Activated naive CD8-positive, alpha-beta T cell treated with anti-CD3 and anti-CD28 coated beads, Interleukin-2, amount 10 ng/mL, durations not matched to agents 7 days and 5 days (primary cell): ENCODE measurements at places on chromosomes 5 and 9. TPM values are rescaled to one million over a fixed set of nuclear protein-coding genes. Genes with fewer than 3 reads are reported as not detected.

- peaks cover 27% of the 10 kb centered on the region for H3K4me1 ChIP-seq
- no peak overlapping the region for H3K4me3 ChIP-seq
- no peaks in the 10 kb centered on the region for H3K27me3 ChIP-seq
- no peak overlapping the region for H3K27ac ChIP-seq
- H3K36me3 ChIP-seq = peaks cover 10% of the 10 kb centered on the region
These were observed 54.4 kb downstream of the ANKH start for GRCh38 chr5:14816999-14817761.

GRCh38 chr5:109936996-109937395 is 247.3 kb downstream of the MAN2A1 start:
- H3K27ac ChIP-seq = no peak overlapping the region
- H3K36me3 ChIP-seq = no peaks in the 10 kb centered on the region
- peak overlapping the region; percentile 14 for H3K4me3 ChIP-seq
- H3K27me3 ChIP-seq = no peaks in the 10 kb centered on the region

GRCh38 chr9:72534931-72535330 is 13.5 kb downstream of the TMC1 start:
- peaks cover 4% of the 10 kb centered on the region for H3K36me3 ChIP-seq
- H3K4me3 ChIP-seq = no peak overlapping the region
- no peaks in the 10 kb centered on the region for H3K27me3 ChIP-seq
- no peak overlapping the region for H3K27ac ChIP-seq

- H3K4me3 ChIP-seq = peak overlapping the region; percentile 48
- H3K4me1 ChIP-seq = peaks cover 12% of the 10 kb centered on the region
- peak overlapping the region; percentile 30 for H3K27ac ChIP-seq
- DNase-seq = no peak
- H3K27me3 ChIP-seq = peaks cover 28% of the 10 kb centered on the region
These were observed 52.9 kb downstream of the C9orf50 start for GRCh38 chr9:129567842-129568559.

- DNase-seq = no peak
- H3K36me3 ChIP-seq = no peaks in the 10 kb centered on the region
- H3K4me1 ChIP-seq = no peaks in the 10 kb centered on the region
- no peaks in the 10 kb centered on the region for H3K27me3 ChIP-seq
These were observed 65.6 kb upstream of the SARDH start for GRCh38 chr9:133803745-133804144.

Gene C5orf24
- 32.4 TPM for total RNA-seq

Gene SMIM32
- total RNA-seq = not detected

GRCh38 chr5:40383749-40384651 is 295.7 kb upstream of the PTGER4 start:
- H3K27me3 ChIP-seq = no peaks in the 10 kb centered on the region
- peak overlapping the region; percentile 79 for H3K4me3 ChIP-seq
- DNase-seq = no peak
- H3K4me1 ChIP-seq = peaks cover 73% of the 10 kb centered on the region
- H3K36me3 ChIP-seq = peaks cover 16% of the 10 kb centered on the region

Gene CCDC152
- 8.9 TPM for total RNA-seq

GRCh38 chr5:39270225-39270848 is 51.0 kb upstream of the FYB1 start:
- no peaks in the 10 kb centered on the region for H3K27me3 ChIP-seq
- no peaks in the 10 kb centered on the region for H3K36me3 ChIP-seq
- no peak for DNase-seq
- no peak overlapping the region for H3K27ac ChIP-seq
- H3K4me3 ChIP-seq = peak overlapping the region; percentile 9

- no peak overlapping the region for H3K27ac ChIP-seq
- no peaks in the 10 kb centered on the region for H3K27me3 ChIP-seq
- no peaks in the 10 kb centered on the region for H3K36me3 ChIP-seq
- H3K4me1 ChIP-seq = no peaks in the 10 kb centered on the region
- H3K4me3 ChIP-seq = no peak overlapping the region
These were observed 146.4 kb upstream of the FGF10 start for GRCh38 chr5:44535621-44536020.

GRCh38 chr5:73061593-73061992 is 58.8 kb upstream of the TMEM171 start:
- peaks cover 2% of the 10 kb centered on the region for H3K4me1 ChIP-seq
- peaks cover 31% of the 10 kb centered on the region for H3K27me3 ChIP-seq
- H3K36me3 ChIP-seq = no peaks in the 10 kb centered on the region

DNA sequence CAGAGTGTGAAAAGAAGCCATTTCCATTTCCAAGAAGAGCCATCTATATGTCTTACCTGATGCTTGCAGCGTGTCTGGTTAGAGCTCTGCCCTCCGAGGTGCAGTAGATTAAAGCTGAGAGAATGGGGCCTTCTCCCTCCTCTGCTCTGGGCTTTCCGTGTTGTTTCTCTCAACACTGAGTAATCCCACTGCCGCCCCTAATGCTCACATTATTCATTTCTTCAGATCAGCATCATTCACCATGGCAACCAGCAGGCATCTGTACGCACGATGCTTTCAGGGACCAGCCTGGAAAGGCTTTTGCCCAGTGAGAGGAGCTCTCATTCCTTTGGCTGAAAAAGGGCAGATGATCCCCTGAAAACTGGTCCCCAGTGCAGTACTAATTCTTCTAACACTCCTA is 79.6 kb downstream of the CYFIP2 start:
- H3K27me3 ChIP-seq = no peaks in the 10 kb centered on the region
- DNase-seq = no peak
- H3K36me3 ChIP-seq = peaks cover 65% of the 10 kb centered on the region

GRCh38 chr9:130451509-130452388 is 7.0 kb downstream of the ASS1 start:
- no peak overlapping the region for H3K27ac ChIP-seq
- no peaks in the 10 kb centered on the region for H3K36me3 ChIP-seq
- H3K4me1 ChIP-seq = peaks cover 22% of the 10 kb centered on the region
- H3K27me3 ChIP-seq = peaks cover 7% of the 10 kb centered on the region
- DNase-seq = no peak
- H3K4me3 ChIP-seq = no peak overlapping the region

Gene WNT8A
- total RNA-seq = not detected

GRCh38 chr5:13027874-13028273 is 916.6 kb downstream of the DNAH5 start:
- H3K4me1 ChIP-seq = no peaks in the 10 kb centered on the region
- H3K27ac ChIP-seq = no peak overlapping the region
- DNase-seq = no peak
- no peaks in the 10 kb centered on the region for H3K36me3 ChIP-seq
- H3K4me3 ChIP-seq = no peak overlapping the region

DNA sequence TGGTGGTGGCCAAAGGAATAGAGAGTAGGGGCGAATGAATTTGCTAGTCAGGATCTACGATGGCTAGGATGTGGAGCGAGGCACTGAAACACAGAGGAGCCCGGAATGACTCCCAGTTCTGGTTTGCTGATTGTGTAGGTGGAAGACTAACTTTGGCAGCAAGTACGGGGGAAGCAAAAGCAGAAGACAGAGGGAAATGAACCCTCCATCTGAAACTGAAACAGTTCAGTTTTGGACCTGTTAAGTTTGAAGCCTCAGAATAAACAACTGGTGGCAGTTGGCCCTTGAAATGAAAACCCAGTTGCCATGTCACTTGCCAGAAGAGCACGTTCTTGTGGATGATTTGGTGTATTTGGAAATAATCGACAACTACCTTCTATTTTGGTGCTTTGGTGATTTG is 15.4 kb upstream of the SMIM15 start:
- H3K36me3 ChIP-seq = no peaks in the 10 kb centered on the region
- no peak overlapping the region for H3K4me3 ChIP-seq
- peaks cover 11% of the 10 kb centered on the region for H3K27me3 ChIP-seq
- no peak overlapping the region for H3K27ac ChIP-seq
- H3K4me1 ChIP-seq = peaks cover 8% of the 10 kb centered on the region

Gene TEX48
- total RNA-seq = not detected

DNA sequence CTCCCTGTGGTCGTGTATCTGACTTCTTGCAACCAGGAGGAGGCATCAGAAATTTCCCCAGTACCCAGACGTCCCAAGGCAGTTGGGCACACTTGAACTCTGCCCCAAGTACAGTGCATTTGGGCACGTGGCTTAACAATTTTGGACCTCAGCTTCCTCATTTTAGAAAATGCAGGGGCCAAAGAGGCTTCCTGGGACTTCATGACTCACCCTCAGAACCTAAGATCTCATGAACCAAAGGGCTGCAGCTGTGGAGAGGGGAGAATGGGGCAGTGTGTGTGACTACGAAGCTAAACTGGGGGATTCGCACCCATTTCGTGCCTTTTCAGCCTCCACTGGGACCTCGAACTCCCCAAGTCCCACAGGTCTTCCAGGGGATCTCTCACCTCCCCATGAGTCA is 59.2 kb downstream of the SYK start:
- no peak overlapping the region for H3K4me3 ChIP-seq
- H3K27ac ChIP-seq = no peak overlapping the region
- DNase-seq = no peak

DNA sequence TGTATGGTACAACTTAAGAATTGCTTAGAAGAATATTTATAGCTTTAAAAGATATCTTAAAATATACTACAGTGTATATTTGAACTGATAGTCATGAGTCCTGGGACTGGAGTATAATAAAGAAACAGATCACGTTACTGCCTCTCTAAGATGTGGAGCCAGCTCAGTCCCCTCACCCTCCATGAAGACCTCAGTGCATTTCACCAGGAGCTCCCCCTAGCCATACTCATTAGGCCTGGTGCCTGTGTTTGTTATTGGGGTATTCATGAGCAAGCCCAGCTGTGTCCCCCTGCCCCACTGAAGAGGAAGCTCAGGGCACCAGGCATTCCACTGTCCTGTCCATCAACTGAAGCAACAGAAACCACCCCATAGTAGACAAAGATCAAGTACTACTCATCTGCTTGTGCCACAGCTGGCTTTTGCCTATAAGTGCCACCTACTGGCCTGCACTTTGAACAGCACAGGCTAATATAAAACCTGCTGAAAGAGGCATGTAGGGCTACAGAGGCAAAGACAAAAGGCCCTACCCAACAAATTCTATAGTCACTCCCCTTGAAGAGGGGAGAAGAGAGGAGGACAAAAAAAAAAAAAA is 850.2 kb upstream of the NUDT12 start:
- no peak for DNase-seq
- no peaks in the 10 kb centered on the region for H3K4me1 ChIP-seq
- no peak overlapping the region for H3K27ac ChIP-seq
- no peaks in the 10 kb centered on the region for H3K36me3 ChIP-seq
- no peak overlapping the region for H3K4me3 ChIP-seq

Gene PCDHAC1
- total RNA-seq = not detected

- no peak overlapping the region for H3K4me3 ChIP-seq
- H3K4me1 ChIP-seq = peaks cover 15% of the 10 kb centered on the region
- peaks cover 6% of the 10 kb centered on the region for H3K36me3 ChIP-seq
- H3K27ac ChIP-seq = peak overlapping the region; percentile 44
- DNase-seq = no peak
- H3K27me3 ChIP-seq = peaks cover 7% of the 10 kb centered on the region
These were observed 68.4 kb downstream of the ICE1 start for GRCh38 chr5:5490774-5491347.

DNA sequence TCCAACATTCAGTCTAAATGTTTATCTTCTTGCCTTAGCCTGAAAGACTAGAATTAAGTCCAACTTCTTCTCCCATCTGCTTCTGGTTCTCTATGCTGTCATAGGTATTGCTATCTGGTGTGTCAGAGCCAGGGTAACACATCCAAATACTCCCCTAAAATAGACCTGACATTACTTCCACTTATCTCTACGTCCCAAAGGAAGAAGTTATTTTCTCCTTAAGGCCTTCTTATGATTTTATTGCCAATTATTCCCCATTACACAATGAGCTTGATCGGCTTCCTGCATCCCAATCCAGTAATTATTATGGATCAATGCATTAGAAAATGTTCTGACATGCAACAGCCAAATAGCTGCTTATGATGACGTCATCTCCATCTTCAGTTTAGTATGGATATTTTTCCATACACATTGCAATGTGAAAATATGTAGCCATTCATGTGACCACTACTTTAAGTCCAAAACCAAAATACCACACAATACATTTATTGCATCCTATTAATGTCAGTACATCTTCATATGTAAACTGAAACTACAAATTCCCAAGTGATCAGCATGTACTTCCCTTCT is 555.5 kb downstream of the MAT2B start:
- no peaks in the 10 kb centered on the region for H3K36me3 ChIP-seq
- H3K27me3 ChIP-seq = no peaks in the 10 kb centered on the region
- no peak overlapping the region for H3K27ac ChIP-seq

- DNase-seq = no peak
- H3K27me3 ChIP-seq = peaks cover 5% of the 10 kb centered on the region
- no peaks in the 10 kb centered on the region for H3K4me1 ChIP-seq
- H3K27ac ChIP-seq = no peak overlapping the region
- no peak overlapping the region for H3K4me3 ChIP-seq
These were observed 607.4 kb downstream of the KIF4B start for GRCh38 chr5:155620821-155621410.

GRCh38 chr5:130870691-130871090 is 294.4 kb downstream of the HINT1 start:
- no peak for DNase-seq
- no peak overlapping the region for H3K27ac ChIP-seq
- H3K36me3 ChIP-seq = no peaks in the 10 kb centered on the region
- no peaks in the 10 kb centered on the region for H3K27me3 ChIP-seq
- no peaks in the 10 kb centered on the region for H3K4me1 ChIP-seq
- no peak overlapping the region for H3K4me3 ChIP-seq

DNA sequence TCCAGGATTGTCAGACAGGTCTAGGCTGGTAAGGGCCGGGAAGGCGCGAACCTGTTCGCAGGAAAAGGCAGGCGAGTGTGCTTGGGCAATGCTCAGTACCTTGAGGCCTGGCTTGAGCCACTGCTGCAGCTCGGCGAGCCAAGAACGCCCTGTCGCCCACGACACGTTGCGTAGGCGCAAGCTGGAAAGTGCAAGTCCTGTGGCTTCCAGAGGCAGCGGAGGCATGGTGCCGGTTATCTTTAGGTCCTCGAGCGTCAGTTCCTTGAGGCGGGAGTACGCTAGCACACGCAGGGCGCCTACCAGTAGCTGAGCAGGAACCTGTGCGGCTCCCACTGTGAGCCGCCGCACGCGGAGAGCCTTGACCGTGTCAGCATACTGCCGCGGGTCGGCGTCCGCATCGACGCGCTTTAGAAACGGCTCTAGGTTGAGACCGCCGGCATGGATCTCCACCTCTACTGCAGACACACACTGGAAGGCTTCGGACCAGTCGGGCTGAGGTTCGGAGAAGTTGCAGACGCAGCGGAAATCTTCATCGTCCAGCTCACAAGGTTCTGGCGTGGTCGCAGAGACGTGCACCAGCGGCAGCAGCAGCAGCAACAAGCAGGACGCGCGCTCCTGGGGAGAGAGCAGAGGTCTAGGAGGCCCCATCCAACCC is 482 bp downstream of the CD14 start:
- peaks cover 2% of the 10 kb centered on the region for H3K36me3 ChIP-seq
- peaks cover 18% of the 10 kb centered on the region for H3K27me3 ChIP-seq
- peaks cover 22% of the 10 kb centered on the region for H3K4me1 ChIP-seq
- peak overlapping the region; percentile 61 for H3K27ac ChIP-seq
- H3K4me3 ChIP-seq = peak overlapping the region; percentile 83

Gene ADRB2
- 6.3 TPM for total RNA-seq

DNA sequence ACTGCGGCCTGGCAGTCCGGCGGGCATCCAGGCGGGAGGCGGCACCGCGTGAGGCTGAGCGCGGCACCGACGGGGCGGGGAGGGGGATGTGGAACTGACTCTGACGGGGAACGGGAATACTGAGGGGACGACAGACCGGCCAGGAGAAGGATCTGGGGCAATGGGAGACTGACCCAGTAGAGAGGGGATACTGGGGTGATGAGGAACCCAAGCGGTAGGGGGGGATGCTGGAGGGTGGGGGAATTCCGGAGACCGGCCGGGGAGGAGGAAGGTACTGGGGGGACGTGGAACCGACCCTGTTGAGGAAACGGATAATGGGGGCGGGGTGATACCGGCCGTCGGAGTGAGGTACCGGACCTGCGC is 423 bp downstream of the IPPK start:
- no peaks in the 10 kb centered on the region for H3K27me3 ChIP-seq
- H3K36me3 ChIP-seq = peaks cover 10% of the 10 kb centered on the region
- H3K27ac ChIP-seq = peak overlapping the region; percentile 75
- peak overlapping the region; percentile 89 for H3K4me3 ChIP-seq
- H3K4me1 ChIP-seq = peaks cover 37% of the 10 kb centered on the region
- peak; percentile 59 for DNase-seq
